ENCODE measurements at places on chromosomes 11 and 22. TPM values are rescaled to one million over a fixed set of nuclear protein-coding genes. Genes with fewer than 3 reads are reported as not detected.
A peak's percentile ranks its signal among the peaks of the same experiment; 100 is the strongest.

The CRYBB3 gene
- total RNA-seq: 0.34 TPM

The MIEF1 gene
- total RNA-seq: 44.9 TPM

The RFPL2 gene
- total RNA-seq: not detected

The SHANK3 gene
- 0.16 TPM for total RNA-seq

The MYO7A gene
- 0.48 TPM for total RNA-seq

The FERMT3 gene
- total RNA-seq: 184 TPM

The SLC22A6 gene
- total RNA-seq: not detected

The DPP3 gene
- 91.9 TPM for total RNA-seq

The MS4A6E gene
- not detected for total RNA-seq

The HBG1 gene
- not detected for total RNA-seq

The APLNR gene
- not detected for total RNA-seq

The GDPD5 gene
- 22.0 TPM for total RNA-seq

The HBE1 gene
- not detected for total RNA-seq

The RPS3 gene
- 4,536 TPM for total RNA-seq

The RIN1 gene
- total RNA-seq: 1.6 TPM

- peaks cover 21% of the 10 kb centered on the region for H3K4me1 ChIP-seq
- DNase-seq: no peak
- no peaks in the 10 kb centered on the region for H3K36me3 ChIP-seq
- H3K27me3 ChIP-seq: peaks cover 39% of the 10 kb centered on the region
- no peak overlapping the region for H3K27ac ChIP-seq
- no peak overlapping the region for H3K4me3 ChIP-seq
These were observed 2.1 kb downstream of the FEZ1 start for GRCh38 chr11:125494031-125494360.

DNA sequence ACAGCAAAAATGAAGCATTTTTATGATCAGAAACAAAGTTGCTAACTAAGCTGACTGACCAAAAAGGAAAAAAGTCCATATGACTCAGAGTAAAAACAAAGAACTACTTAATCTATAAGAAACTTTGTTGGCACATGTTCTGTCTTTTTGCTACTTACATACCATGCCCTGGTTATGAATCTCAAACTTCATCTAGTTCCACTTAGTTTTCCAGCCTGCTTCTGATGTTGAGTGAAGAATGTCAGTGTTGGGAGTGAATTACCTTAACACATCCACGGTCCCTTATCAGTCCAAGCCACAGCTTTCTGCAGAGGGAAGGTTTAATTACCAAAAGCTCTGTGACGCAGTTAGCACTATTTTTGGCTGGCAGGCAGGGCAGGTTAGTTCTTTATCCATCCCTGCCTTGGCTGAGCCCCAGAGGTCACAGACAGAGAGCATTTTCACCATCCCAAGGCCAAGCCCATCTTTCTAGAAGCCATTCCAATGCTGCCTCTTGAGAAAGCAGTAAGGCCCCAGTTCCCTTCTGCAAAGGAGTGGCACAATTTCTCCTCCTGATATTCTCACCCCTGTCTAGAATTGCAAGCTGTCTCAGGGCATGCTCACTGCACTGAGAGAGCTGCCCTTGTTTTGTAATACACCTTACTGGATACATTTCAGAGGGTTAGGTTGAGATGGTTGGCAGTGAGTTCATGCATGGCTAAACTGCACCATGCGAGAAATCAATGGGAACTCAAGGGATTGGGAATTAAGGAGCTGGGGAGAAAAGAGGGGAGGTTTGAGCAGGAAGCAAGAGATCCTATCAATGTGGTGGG lies 67.1 kb downstream of the SLC1A2 start:
- H3K4me3 ChIP-seq: no peak overlapping the region
- no peak overlapping the region for H3K27ac ChIP-seq

DNA sequence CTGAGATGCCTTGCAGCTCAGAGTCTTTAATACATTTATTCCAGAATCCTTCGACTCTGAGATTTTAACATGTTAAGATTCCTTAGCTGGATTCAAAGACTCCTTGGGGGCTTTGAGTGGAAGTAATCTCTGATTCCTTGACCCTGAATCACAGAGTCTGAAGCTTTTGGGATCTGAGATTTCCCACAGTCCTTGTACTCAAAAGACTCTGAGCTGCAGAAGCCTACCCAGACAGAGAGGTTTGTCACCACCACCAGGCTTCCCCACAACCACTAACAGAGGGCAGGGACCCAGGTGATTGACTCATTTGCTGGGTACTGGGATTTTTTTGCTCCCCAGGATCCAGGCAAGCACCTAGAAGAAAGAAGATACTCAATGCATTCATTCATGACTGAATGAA lies 1.4 kb upstream of the SERPINH1 start:
- peak overlapping the region; percentile 99 for H3K4me3 ChIP-seq
- no peaks in the 10 kb centered on the region for H3K27me3 ChIP-seq

- H3K27ac ChIP-seq: no peak overlapping the region
- H3K4me3 ChIP-seq: no peak overlapping the region
- H3K36me3 ChIP-seq: no peaks in the 10 kb centered on the region
- no peak for DNase-seq
These were observed 31.8 kb downstream of the DLG2 start for GRCh38 chr11:85595285-85595884.

DNA sequence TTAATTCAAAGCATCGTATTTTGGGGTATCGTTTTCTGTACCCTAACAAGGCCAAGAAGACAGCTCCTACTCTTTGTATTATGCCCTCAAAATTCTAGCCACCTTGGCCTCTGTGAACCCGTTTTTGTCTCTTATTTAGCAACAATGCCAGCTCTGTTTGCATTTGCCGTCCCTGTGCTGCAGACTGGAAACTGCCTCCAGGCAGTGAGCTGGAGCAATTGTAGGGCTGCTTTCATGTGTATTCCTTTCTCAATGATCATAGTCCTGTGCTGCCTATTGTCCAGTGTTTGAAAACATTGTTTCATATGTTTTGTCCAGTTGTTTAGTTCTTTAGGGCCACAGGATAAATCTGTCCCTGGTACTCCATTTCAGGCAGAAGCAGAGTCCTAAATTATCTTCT lies 19.9 kb upstream of the BACE1-AS start:
- no peak for DNase-seq
- H3K27ac ChIP-seq: no peak overlapping the region
- H3K27me3 ChIP-seq: no peaks in the 10 kb centered on the region
- H3K4me1 ChIP-seq: peaks cover 10% of the 10 kb centered on the region
- peaks cover 24% of the 10 kb centered on the region for H3K36me3 ChIP-seq
- no peak overlapping the region for H3K4me3 ChIP-seq

- H3K27me3 ChIP-seq: no peaks in the 10 kb centered on the region
- no peak overlapping the region for H3K4me3 ChIP-seq
- H3K4me1 ChIP-seq: peaks cover 36% of the 10 kb centered on the region
- H3K27ac ChIP-seq: no peak overlapping the region
These were observed 61.3 kb downstream of the DENND5A start for GRCh38 chr11:9203691-9204311.

DNA sequence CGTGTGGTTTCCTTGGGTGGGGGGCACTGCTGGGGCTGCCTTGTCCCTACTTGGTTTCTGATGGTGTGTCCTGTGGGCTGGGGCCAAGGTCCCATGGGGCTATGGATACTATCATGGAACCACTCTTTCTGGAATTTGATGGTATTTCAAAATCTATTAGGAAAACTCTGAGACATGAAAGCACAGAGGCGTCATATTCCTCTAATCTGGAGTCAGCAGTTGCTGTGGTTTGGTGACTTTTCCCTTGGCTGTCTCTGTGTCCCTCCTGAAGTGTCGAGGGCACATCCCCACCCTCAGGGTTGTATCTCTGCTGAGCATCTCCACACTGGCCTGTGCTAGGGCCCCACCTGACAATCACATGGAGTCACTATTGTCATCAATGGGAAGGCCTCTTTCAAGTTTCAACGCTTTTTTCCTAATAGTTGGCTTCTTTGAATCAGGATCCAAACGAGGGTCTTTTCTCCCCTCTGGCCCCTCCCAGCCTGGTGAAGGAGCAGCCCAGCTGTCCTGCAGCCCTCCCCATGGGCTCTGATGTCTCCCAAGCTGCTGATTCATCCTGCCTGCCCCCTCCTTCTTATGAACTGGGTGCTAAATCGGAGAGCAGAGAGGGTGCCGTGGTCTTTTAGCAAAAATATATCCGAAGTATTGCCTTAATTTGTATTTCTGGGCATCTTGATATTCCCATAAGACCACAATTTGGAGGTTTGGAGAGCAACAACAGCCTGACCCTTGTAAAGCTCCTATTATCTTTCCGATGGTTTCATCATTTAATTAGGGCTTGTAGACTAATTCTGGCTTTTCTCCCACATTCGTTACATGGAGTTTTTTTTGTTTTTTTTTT lies 38.5 kb downstream of the MED15 start:
- peaks cover 74% of the 10 kb centered on the region for H3K4me1 ChIP-seq
- H3K27ac ChIP-seq: peak overlapping the region; percentile 53
- no peak overlapping the region for H3K4me3 ChIP-seq
- DNase-seq: no peak
- no peaks in the 10 kb centered on the region for H3K27me3 ChIP-seq

DNA sequence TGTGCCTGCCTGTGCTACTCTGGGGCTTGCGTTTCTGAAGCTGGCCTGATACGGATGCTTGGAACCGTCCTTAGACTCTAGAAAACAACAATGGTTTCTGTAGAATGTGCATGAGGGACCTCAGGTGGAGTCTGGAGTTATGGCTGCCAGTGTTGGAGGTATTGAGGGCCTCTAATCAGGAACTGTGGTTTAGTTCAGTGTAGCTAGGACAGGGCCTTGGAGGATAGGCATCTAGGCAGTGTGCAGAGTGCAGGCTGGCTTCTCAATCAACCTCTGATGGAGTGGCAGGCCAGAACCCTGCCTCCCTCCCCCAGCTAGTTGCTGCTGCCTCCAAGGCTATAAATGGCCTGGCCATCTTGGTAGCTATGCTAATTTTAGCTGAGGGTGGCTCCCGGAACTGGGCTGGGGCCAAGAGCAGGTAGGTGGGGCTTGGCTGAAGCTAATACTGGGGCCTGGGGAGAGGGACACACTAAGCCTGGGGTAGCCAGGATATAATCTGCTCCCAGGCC lies 4.0 kb downstream of the STIM1 start:
- peak overlapping the region; percentile 88 for H3K4me3 ChIP-seq
- no peaks in the 10 kb centered on the region for H3K27me3 ChIP-seq
- DNase-seq: peak; percentile 50
- peak overlapping the region; percentile 98 for H3K27ac ChIP-seq
- peaks cover 21% of the 10 kb centered on the region for H3K36me3 ChIP-seq

DNA sequence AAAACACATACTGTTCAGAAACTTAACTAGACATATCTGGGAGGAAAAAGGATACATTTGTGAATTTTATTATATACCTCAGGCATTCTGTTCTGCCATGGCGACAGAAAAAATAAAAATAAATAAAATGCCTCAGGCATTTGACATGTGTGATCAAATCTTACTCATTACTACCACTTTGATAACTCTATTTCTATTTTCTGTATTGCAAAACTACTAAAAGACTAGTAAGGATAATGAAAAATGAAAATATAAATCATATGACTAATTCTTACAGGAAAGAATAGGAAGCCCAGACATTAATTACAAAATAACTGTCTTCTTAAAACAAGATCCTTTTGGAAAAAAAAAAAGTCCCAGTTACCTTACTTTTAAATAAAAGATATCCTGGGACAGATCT lies 5.3 kb downstream of the PICALM start:
- peak overlapping the region; percentile 89 for H3K4me3 ChIP-seq
- H3K27me3 ChIP-seq: no peaks in the 10 kb centered on the region
- DNase-seq: no peak
- H3K36me3 ChIP-seq: peaks cover 50% of the 10 kb centered on the region

DNA sequence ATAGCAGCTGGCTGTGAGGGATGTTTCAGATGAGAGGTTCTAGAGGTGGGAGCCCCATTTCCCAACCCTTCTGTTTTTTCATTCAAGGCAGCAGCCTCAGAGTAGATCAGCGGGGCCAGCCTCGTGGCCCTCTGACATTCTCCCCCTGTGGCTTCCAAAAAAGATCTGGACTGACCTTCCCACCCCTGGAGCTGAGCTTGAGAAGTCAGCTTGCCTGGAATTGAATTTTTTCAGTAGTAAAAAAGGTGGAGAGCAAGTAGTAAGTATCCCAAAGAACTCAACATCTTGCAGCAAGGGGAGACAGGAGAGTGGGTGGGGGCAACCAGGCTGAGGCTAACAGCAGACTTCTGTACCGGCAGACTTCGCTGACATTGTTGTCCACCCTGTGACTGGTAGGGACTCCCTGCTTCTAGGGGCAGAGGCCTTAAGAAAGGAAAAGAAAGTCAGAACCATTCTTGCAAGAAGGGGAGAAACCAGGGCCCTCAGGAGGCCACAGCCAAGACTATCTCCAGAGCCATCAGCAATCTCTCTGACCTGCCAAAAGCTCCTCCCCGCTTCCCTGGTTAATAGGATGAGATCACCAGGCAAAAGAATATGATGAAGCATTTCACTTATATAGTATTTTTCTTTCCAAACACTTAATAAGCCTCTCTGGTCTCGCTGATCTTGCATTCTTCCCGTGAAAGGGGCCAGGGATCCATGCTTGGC lies 2.0 kb upstream of the GRIK4 start:
- DNase-seq: no peak
- no peak overlapping the region for H3K4me3 ChIP-seq
- no peak overlapping the region for H3K27ac ChIP-seq
- no peaks in the 10 kb centered on the region for H3K36me3 ChIP-seq
- peaks cover 2% of the 10 kb centered on the region for H3K4me1 ChIP-seq

- peaks cover 13% of the 10 kb centered on the region for H3K4me1 ChIP-seq
- peaks cover 65% of the 10 kb centered on the region for H3K36me3 ChIP-seq
- DNase-seq: no peak
- H3K27me3 ChIP-seq: no peaks in the 10 kb centered on the region
- no peak overlapping the region for H3K27ac ChIP-seq
These were observed 67.7 kb downstream of the TRIM44 start for GRCh38 chr11:35730254-35730653.

GRCh38 chr11:113419454-113420003 lies 31.9 kb downstream of the ANKK1 start:
- no peaks in the 10 kb centered on the region for H3K36me3 ChIP-seq
- H3K4me3 ChIP-seq: no peak overlapping the region
- peaks cover 4% of the 10 kb centered on the region for H3K27me3 ChIP-seq
- no peak for DNase-seq
- H3K27ac ChIP-seq: no peak overlapping the region

- peaks cover 31% of the 10 kb centered on the region for H3K27me3 ChIP-seq
- H3K27ac ChIP-seq: no peak overlapping the region
- DNase-seq: no peak
- H3K4me1 ChIP-seq: peaks cover 2% of the 10 kb centered on the region
- H3K4me3 ChIP-seq: no peak overlapping the region
These were observed 95.9 kb upstream of the FGF3 start for GRCh38 chr11:69915151-69915500.

GRCh38 chr22:46192210-46192993 lies 42.1 kb downstream of the PPARA start:
- H3K27me3 ChIP-seq: no peaks in the 10 kb centered on the region
- no peak overlapping the region for H3K4me3 ChIP-seq
- peaks cover 5% of the 10 kb centered on the region for H3K36me3 ChIP-seq
- DNase-seq: no peak

DNA sequence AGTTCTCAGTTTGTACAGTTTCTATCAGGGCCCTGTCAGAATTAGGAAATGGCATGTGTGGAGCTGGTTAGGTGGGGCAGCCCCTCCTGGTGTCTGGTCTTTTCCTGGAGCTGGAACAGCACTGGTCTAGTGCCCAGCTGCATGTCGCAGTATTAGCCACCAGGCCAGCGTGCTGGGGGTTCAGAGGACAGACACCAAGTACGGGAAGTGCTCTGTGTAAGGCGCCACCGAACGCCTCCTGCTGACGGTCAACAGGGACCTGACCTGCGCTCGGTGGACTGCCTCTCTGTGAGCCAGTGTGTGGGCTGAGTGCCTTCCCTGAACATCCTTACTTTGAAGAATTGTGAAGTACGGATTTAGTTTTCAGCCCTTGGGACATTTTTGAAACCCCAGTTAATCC lies 33.9 kb downstream of the AP2A2 start:
- no peaks in the 10 kb centered on the region for H3K27me3 ChIP-seq
- no peak overlapping the region for H3K4me3 ChIP-seq
- H3K27ac ChIP-seq: no peak overlapping the region

All from activated CD4-positive, alpha-beta T cell treated with anti-CD3 and anti-CD28 coated beads for 36 hours (primary cell).